Stimulated activated CD4-positive, alpha-beta T cell treated with anti-CD3 and anti-CD28 coated beads, Interleukin-2, amount 100 ng/mL, for 24 hours (primary cell): ENCODE measurements at places on chromosomes 1 and 21.
A peak's percentile ranks its signal among the peaks of the same experiment; 100 is the strongest.

GRCh38 chr1:230858918-230859729, 9.2 kb downstream of the C1orf198 start:
- no peak for DNase-seq

DNA sequence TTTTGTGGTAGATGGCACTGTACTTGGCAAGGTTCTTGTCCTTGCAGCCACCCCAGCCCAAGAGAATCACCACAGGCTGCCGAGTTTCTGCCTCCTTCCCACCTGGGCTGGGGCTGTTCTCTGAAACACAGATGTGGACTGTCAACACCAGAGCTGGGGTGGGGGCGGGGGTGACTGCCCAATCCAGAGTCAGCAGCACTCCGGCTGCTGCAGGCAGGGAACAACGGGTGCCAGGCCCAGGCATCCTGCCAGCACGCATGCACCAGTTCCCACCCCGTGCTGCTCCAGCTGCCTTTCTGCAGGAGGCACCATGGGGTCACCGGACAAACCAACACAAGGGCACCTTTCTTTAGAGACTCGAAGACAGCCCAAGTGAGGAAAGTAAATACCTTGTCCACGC, 14.1 kb downstream of the TMEM53 start:
- DNase-seq = no peak

DNA sequence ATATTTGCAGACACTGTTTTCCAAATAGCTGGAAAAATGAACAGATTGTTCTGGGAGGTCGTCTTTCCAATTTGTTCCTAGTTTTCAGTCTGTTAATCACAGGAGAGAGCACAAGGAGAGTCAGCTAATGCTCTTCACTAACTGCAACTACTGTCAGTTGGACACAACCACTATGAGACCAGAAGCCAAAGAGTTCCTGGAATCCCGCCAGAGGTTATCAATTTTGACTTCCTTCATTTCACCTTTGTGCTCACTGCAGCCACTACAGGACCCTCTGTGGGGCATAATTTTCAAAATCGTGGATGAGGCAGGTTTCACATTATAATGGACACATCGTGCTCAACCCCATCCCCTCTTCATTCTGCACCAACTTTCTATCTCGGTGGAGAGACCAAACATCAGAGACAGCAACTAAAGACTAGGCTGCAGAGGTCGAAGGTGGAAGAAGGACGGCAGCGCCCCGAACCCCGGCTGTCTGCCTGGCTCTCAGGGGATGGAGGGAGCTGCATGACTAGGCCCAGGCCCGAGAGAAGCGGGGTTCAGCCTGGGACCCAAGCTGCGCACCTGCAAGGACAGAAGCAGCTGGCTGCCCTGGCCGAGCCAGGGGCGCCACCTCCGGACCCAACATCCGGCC, 602 bp downstream of the KIAA0319L start:
- DNase-seq = no peak

- no peak for DNase-seq
These were observed 19.2 kb upstream of the PRKAA2 start for GRCh38 chr1:56625819-56626440.

DNA sequence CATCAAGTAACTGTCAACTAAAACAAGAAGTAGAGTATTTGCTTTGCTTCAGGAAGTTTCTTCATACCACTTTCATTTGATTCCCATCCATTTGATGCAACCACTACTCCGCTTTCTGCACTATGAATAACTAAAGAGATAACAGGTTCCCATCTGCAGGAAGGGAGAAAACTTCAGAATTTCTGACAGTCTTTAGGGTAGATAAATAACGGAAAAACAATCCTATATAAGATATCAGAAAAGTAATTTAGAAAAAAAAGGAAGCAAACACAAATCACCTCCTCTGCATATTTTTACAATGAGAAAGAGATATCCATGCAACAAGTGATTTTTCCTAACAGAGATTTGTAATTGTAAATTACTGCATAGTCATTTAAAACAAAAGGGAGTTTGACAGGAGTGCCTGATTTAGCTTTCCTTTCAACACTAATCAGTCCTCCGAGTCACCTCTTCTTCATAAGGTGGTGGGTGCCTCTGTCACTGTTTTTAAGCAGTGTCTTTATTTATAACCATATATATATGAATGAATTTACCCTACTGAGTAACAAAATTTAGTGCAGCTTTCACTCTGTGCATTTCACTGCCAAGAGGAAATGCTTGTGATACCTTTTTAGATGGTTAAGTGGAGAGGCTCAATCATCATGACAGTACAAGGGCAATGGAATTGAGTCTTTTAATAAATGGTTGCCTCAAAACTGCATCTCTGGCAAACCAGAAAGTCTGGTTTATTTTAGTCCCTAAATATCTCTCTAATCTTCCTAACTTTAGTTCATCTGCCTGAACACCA, 1920.4 kb downstream of the MRPL39 start:
- no peak for DNase-seq

GRCh38 chr1:225746361-225747179, 31.1 kb upstream of the SRP9 start:
- DNase-seq = no peak

DNA sequence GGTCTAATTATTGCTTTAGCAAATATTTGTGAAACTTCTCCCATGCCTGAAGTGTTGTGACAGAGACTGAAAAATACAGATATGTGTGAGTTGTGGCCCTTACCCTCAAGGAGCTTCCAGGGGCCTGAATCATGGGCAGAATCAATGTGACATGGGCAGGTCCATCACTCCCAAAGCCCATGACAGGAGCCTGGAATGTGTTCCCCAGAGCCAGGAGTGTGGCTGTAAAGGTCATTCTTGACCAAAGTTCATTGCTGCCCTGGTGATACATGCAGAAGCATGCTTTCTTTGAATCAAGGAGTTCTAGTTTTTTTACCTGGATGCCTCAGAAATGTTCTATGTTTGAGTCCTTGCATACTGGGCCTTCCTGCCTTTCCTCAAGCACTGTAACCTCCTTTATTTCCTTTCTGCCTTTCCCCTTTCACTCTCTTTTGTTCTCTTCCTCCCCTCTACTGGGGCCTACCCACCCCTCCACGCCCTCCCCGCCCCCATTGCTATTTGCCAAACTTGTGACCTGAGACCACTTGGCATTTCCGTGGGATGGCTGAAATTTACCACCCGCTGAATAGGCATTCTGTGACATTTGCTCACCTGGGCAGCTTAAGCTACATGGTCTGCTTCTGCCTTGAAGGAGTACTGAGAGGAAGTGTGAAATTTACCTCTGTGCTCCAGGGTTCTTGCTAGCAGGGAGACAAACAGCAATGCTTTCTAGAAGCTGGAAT, 19.7 kb downstream of the PBX1 start:
- no peak for DNase-seq

GRCh38 chr1:110212169-110213142, 2.3 kb downstream of the KCNC4 start:
- DNase-seq = no peak

- DNase-seq = no peak
These were observed 2.0 kb downstream of the UBE2Q1 start for GRCh38 chr1:154556422-154556821.

DNA sequence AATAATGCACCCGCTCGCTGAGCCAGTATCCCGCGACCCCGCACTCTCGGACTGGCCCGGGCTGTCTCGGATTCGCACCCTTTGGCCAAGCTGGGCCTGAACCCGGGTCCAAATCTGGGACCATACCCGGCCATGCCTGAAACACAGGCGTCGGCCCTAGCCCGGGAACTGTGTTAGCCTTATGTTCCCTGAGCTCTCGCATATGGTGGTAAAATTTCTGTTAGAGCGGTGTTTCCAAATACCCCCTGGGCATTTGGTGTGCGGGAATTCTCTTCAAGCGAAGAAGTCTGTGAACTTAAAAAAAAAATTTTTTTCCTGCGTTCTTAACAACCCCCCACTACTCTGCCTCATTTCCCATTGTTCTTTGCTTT, 3.1 kb downstream of the RNF220 start:
- DNase-seq = no peak

DNA sequence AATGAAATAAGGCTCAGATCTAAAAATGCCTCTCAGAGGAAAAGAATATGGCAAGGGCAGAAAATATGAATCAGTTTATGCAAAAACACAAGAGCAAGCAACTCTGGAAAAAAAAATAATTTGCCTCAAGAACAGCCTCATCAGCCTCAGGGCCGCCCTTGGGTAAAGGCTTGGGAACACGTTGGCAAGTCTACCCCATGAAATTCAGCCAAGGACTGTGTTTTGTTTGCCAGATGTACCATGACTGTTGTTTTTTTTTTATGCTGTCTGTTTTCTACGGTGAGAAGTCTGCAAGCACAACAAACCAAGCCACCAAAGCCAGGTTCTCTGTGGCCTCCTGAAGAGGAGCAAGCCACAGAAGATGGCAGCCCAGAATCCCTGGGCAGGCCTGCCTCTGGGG, 18.0 kb downstream of the HHIPL2 start:
- no peak for DNase-seq

DNA sequence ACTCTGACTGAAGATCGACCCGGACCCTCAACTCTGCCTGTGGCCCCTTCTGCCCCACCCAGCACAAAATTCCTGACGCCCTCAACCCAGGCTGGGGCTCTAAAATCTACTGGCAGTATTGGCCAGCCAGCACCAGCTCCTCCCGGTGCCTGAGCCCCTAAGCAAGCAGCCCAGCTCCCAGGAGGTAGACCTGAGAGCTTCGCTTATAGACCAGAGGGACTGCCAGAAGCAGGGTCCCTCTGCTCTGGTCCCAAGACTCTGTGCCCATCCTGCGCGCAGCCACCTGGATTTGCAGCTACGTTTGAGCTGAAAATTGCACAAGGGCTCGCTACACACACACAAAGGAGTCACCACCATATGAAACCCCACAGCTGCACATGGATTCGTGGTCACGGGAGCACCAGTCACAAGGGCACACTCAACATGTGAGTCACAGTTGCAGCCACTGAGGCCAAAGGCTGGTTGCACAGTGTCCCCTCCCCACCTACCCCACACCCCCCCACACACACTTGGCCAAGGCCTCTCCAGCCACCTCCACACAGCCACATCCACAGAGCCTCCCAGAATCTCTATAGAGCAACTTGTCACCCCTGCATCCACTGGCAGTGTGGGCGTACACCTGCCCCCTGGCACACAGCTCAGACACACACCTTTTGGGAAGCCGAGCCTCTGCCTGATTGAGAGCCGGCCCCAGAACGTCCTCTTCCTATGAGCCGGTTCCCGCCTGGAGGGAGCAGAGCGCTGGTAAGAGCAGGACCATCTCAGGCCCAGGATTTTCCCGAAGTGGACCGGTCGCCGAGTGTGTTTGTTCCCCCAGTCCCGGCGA, 1.1 kb upstream of the DMBX1 start:
- DNase-seq = peak; percentile 22

GRCh38 chr1:209266590-209267205, 316.8 kb upstream of the CAMK1G start:
- no peak for DNase-seq

DNA sequence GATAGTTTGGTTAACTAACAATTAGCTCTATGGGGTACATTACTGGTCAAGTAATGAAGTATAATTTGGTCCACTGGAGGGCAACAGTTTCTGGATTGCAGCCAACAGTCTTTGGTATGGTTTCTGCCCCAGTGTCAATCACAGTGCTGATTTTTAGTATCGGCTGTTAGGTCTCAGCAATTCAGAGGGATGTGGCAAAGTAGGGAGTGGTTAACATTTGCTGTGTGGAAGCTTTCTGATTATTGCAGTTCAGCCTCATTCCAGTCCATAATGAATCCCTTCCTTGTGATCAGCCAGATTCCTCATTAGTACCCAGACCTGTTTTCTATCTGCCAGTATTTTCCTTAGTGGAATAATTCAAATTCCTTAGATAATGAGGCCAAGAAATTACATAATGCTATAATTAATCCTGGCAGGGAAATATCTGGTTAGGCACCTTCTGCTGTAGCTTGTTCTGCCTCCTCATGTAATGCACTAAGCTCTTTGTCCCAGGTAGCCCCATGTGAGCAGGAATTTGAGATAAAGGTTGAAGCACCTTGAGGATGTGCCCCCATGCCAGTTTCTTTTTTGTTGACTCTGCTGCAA, 14.0 kb downstream of the F3 start:
- no peak for DNase-seq

DNA sequence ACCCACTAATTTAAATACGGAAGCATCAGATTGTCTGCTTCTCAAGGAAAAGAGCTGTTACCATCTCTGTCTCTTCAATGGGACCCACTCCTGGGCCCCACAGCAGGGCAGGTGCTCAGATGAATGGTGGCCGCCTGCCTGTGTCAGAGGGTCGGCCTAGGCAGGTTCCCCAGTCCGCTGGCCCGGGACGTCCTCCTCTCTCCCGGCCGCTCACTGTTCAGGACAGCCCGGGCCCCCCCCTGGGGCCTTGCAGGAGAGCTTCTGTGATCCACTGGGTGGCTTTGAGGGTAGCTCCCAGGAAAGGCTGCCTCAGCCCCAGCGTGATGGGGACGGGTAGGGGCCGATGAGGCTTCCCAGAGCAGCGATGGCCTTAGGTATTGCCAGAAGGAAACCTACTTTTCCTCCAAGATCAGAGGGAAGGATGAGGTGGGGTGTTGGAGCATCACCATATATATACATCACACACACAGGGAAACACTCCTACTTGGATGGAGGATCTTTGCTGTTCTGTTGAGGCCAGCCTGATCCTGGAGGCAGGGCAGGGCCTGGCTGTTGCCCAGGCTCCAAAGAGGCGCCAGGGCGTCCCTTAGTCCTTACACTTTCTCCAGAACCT, 231.3 kb downstream of the SDCCAG8 start:
- no peak for DNase-seq

GRCh38 chr1:89257041-89257440, 15.6 kb downstream of the GBP5 start:
- no peak for DNase-seq

DNA sequence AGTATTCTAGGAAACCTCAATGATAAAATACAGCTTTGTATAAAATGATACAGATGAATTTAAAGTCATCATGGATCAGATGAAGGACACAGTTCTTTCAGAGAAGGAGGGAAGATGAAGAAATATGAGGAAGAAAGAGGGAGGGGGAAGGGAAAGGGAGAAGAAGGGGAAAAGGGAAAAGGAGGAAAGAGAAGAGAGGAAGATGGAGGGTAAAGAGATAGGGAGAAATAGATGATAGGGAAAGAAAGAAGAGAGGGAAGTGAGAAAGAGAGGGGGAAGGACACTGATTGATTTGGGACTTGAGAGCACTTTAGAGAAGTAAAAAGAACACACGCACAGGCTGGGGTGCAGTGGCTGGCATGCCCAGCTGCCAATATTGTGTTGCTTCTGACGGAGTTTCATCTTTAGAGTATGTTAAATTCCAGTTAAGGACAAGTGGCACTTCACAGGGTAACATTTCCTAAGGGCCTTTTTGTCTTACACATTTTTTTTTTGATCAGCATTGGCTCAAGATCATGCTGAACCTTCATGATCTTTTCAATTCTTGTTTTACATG, 235.9 kb upstream of the DMRTA2 start:
- DNase-seq = no peak

GRCh38 chr1:116097626-116098025, 13.6 kb upstream of the MAB21L3 start:
- DNase-seq = no peak
